Adrenal gland (tissue), 19 donors: ENCODE measurements at places on chromosomes 11 and 22. TPM values are rescaled to one million over a fixed set of nuclear protein-coding genes. Genes with fewer than 3 reads are reported as not detected.

OR8J1 gene
- total RNA-seq, result not detected

MS4A13 gene
- not detected for total RNA-seq

KRTAP5-6 gene
- not detected for total RNA-seq

CAVIN3 gene
- 48.5 TPM for total RNA-seq

GRCh38 chr11:114678125-114679036 lies at the start of gene NXPE2:
Gene NXPE2 (plus strand): TSS chr11:114678527. CDS start chr11:114678576, 49 bp downstream.
- H3K4me1 ChIP-seq, result no peaks in the 10 kb centered on the region
- no peak within 1 kb of the TSS for H3K4me3 ChIP-seq
- DNase-seq, result no peak
- H3K27ac ChIP-seq, result no peak within 1 kb of the TSS

GRCh38 chr11:72037554-72038311 lies 39.0 kb downstream of the IL18BP start:
- no peak for DNase-seq

- no peaks in the 10 kb centered on the region for H3K4me1 ChIP-seq
- no peaks in the 10 kb centered on the region for H3K27me3 ChIP-seq
- DNase-seq, result no peak
- H3K27ac ChIP-seq, result peak overlapping the region; percentile 53
Measured at GRCh38 chr22:45485261-45485660, 17.4 kb upstream of the FBLN1 start.

DNA sequence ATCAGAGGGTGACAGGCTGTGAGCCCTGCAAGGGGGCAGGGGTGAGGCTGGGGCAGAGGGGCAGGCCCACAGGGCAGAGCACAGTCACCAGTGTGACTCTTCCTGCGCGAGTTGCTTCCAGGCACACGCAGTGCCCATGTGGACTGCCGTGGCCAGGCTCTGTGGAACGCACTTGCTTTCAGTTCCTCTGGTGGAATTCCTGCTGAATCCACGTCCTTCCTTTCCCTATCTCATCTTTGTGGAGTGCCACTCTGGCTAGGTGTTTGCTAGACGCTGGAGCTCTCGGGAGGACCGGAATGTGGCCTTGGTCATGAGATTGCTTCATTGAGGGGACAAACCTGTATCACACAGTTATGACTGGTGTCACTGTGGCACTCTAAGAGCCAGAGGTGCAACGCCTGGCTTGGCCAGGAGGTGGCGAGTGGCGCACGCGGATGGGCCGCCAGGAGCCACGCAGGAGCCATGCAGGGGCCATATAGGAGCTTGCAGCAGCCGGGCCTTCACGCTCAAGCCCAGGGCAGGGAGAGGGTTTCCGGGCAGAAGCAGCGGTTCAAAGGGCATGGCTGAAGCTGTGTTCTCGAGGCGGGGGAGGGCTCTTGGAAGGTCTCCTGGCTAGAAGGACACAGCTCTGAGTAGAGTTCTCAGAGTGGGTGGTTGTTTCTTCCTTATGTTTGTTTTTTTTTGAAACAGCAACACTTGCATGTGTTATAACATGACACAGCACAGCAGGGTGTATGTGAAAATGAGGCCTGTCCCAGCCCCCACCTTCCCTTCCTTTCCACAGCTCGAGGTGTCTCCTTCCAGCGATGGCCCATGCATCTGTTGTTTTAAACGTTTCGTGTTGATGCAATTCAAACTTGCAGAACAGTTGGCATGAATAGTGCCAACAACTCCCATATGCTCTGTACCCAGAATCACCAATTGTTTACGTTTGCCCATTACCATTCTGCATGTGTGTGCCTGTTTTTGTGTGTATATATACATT lies 36.2 kb downstream of the TBC1D22A start:
- peaks cover 12% of the 10 kb centered on the region for H3K4me1 ChIP-seq
- no peak overlapping the region for H3K4me3 ChIP-seq

DNA sequence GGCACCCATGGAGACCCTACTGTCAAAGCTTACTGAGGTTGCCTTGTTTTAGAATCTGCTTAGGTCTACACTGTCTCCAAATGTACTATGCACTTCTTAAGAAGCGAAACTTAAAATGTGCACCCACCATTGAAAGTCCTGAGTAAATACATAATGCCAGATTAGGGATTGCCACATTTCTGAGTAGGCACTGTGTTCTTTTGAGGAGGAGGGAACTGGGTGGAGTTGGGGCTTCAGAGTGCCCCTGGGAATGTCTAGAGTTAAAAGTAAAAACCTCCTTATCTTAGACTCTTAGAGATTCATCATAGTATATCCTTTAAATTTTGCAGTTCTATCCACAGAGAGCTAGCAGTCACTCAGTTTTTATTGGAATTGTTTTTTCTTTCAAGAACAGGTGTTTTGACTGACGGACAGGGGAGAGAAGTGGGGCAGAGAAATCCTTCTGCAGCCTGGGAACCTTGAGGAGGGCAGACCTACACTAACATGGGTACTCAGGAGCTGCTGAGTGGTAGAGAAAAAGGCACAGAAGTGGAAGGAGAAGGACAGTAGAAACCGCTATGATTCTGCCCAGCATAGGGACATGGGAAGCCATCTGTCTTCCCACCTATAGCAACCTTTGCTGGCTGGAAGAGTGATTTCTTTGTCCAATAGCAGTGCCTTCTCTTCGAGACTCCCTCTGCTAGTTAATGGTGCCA lies 33.4 kb upstream of the MICAL2 start:
- peak overlapping the region; percentile 84 for H3K27ac ChIP-seq
- no peak overlapping the region for H3K4me3 ChIP-seq
- H3K27me3 ChIP-seq, result no peaks in the 10 kb centered on the region
- DNase-seq, result no peak

- no peak overlapping the region for H3K4me3 ChIP-seq
- H3K4me1 ChIP-seq, result no peaks in the 10 kb centered on the region
- H3K36me3 ChIP-seq, result no peaks in the 10 kb centered on the region
- H3K27me3 ChIP-seq, result no peaks in the 10 kb centered on the region
- no peak for DNase-seq
Measured at GRCh38 chr11:112361396-112361795, 100.7 kb upstream of the PLET1 start.

DNA sequence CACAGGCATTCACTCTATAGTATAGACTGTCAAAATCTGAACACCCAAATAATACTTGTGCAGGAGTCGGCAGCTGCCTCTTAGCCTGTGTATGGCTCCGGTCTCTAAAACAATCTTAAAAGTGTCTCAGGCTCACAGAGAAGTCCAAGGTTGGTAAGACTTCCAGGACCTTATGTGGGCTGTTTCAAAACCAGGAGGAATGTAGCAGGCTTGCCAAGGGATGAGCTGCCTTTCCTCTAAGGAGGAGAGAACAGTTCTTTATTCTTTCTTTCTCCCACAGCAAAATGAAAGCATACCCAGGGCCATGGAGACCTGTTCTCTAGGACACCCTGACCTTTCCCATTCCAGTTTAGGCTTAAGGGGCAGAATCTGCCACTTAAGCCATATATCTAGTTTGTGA lies 176.5 kb downstream of the TRPC6 start:
- H3K27ac ChIP-seq, result no peak overlapping the region
- no peaks in the 10 kb centered on the region for H3K27me3 ChIP-seq
- no peaks in the 10 kb centered on the region for H3K36me3 ChIP-seq
- no peak for DNase-seq
- H3K4me1 ChIP-seq, result no peaks in the 10 kb centered on the region

DNA sequence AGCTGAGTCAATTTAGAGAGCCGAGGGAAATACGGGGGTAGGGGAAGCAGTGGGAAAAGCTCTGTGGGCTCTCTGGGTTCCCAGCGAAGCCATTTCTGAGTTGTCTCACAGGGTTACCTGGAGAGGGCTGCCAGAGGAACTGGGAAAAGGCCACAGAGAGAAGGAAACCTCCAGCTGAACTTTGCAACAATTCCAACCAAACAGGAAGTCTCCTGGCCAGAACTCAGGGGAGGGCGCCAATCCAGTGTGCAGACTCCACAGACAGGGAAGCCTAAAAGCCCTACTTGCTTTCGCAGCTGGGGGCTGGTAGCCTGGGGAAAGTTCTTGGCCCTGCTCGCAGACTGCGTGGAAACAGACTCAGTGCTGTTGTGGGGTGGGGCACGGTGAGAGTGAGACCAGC lies 23.1 kb upstream of the GNAZ start:
- H3K27ac ChIP-seq, result no peak overlapping the region
- no peaks in the 10 kb centered on the region for H3K36me3 ChIP-seq
- no peak overlapping the region for H3K4me3 ChIP-seq
- H3K27me3 ChIP-seq, result no peaks in the 10 kb centered on the region
- H3K4me1 ChIP-seq, result no peaks in the 10 kb centered on the region
- no peak for DNase-seq

DNA sequence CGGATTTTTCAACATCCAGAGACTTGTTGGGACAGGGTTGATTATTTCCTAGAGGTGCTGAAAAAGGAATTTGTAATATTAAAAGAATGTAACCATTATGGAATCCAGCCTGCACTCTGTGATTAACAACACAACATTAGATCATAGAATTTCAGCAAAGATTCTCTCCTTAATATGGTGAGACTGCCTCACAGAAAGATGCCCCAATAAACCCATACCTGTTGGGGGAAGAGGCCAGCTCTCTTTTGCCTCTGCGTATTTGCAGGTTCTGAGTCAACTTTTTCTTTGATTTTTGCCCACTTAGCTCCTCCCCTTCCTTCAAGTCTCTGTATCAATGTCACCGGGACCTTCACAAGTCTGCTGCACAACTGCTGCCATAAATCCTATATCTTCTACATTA lies 12.4 kb upstream of the MTMR3 start:
- peaks cover 19% of the 10 kb centered on the region for H3K4me1 ChIP-seq
- no peak overlapping the region for H3K4me3 ChIP-seq
- DNase-seq, result no peak
- H3K27ac ChIP-seq, result no peak overlapping the region

GRCh38 chr11:17745023-17745772 lies 10.6 kb downstream of the KCNC1 start:
- H3K4me1 ChIP-seq, result no peaks in the 10 kb centered on the region
- no peaks in the 10 kb centered on the region for H3K36me3 ChIP-seq
- no peak for DNase-seq
- H3K27me3 ChIP-seq, result no peaks in the 10 kb centered on the region
- no peak overlapping the region for H3K27ac ChIP-seq

GRCh38 chr22:31857247-31857646 lies 87.1 kb upstream of the YWHAH start:
- no peaks in the 10 kb centered on the region for H3K27me3 ChIP-seq
- no peak overlapping the region for H3K27ac ChIP-seq
- no peaks in the 10 kb centered on the region for H3K36me3 ChIP-seq
- no peak for DNase-seq

- H3K27me3 ChIP-seq, result no peaks in the 10 kb centered on the region
- no peak for DNase-seq
- H3K36me3 ChIP-seq, result no peaks in the 10 kb centered on the region
- no peak overlapping the region for H3K4me3 ChIP-seq
- H3K27ac ChIP-seq, result no peak overlapping the region
Measured at GRCh38 chr11:130574740-130575139, 126.3 kb downstream of the ADAMTS15 start.

DNA sequence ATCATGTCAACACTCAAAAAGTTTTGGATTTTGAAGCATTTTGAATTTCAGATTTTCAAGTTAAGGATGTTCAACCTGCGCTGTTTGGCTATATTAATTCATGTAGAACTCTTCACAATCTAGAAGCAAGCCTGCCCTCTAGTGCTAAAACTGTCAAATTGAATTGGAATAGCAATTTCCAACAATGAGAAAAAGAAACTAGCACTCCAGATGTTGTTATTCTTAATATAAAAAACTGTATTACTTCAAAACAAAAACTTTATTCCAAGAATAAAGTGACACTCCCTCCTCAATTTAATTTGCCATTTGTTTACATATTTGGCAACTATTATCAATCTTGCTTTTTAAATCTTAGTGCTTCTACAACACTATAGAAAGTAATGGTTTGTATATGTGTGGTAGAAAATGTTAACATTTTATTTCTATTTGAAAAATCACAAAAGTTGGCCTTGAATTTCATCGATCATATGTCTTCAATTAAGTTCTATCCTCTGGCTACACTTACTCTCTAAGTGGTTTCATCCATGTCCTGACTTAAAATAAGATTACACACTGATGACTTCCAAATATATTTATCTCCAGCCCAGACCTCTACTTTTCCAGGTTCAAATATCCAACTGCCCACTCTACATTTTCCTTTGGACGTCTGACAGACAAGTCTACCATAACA lies 36.6 kb downstream of the DCUN1D5 start:
- H3K4me1 ChIP-seq, result no peaks in the 10 kb centered on the region
- H3K27me3 ChIP-seq, result no peaks in the 10 kb centered on the region
- H3K27ac ChIP-seq, result no peak overlapping the region
- no peaks in the 10 kb centered on the region for H3K36me3 ChIP-seq
- DNase-seq, result no peak

DNA sequence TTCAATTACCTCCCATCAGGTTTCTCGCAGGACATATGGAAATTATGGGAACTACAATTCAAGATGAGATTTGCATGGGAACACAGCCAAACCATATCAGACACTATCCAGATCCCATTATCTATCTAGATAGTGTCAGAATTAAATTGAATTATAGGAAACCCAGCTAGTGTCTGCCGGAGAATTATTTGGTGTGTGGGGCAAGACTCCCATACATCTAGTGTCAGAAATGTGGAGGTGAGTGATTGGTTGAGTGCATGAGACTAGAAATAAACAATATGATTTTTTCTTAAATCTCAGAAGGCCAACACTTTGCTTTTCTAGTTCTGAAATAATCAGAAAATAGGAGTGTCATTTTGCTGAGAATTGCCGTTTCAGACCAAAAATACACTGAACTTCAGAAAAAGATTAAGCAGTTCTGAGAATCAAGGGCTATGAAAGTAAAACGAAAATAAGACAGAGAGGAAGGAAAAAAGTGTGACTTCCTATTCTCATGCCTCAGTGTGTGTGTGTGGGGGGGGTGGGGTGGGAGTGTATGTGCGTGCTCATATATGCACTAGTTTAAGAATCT lies 21.3 kb downstream of the CASP12 start:
- H3K27me3 ChIP-seq, result no peaks in the 10 kb centered on the region
- no peaks in the 10 kb centered on the region for H3K36me3 ChIP-seq
- no peak overlapping the region for H3K27ac ChIP-seq
- no peaks in the 10 kb centered on the region for H3K4me1 ChIP-seq
- H3K4me3 ChIP-seq, result no peak overlapping the region
- DNase-seq, result no peak

- no peaks in the 10 kb centered on the region for H3K36me3 ChIP-seq
- no peaks in the 10 kb centered on the region for H3K27me3 ChIP-seq
- no peaks in the 10 kb centered on the region for H3K4me1 ChIP-seq
- H3K27ac ChIP-seq, result no peak overlapping the region
- H3K4me3 ChIP-seq, result no peak overlapping the region
Measured at GRCh38 chr11:65160643-65161042, 9.4 kb upstream of the SPDYC start.
